ENCODE measurements at places on chromosomes 11 and 22. TPM values are rescaled to one million over a fixed set of nuclear protein-coding genes. Genes with fewer than 3 reads are reported as not detected.

GRCh38 chr11:83661491-83662350, 375.6 kb upstream of the CCDC90B start:
- no peak for DNase-seq

- no peak for DNase-seq
Observed at GRCh38 chr11:44550123-44550522, 15.3 kb upstream of the CD82 start.

CRYBB1 gene
- 0.66 TPM for total RNA-seq

OR6T1 gene
- not detected for total RNA-seq

SLC5A1 gene
- total RNA-seq, result 201 TPM

- no peak for DNase-seq
Observed at GRCh38 chr22:48209473-48210197, 1447.2 kb downstream of the TBC1D22A start.

DMC1 gene
- total RNA-seq, result 1.0 TPM

- no peak for DNase-seq
Observed at GRCh38 chr11:27468995-27469695, 3.4 kb downstream of the LGR4 start.

DNA sequence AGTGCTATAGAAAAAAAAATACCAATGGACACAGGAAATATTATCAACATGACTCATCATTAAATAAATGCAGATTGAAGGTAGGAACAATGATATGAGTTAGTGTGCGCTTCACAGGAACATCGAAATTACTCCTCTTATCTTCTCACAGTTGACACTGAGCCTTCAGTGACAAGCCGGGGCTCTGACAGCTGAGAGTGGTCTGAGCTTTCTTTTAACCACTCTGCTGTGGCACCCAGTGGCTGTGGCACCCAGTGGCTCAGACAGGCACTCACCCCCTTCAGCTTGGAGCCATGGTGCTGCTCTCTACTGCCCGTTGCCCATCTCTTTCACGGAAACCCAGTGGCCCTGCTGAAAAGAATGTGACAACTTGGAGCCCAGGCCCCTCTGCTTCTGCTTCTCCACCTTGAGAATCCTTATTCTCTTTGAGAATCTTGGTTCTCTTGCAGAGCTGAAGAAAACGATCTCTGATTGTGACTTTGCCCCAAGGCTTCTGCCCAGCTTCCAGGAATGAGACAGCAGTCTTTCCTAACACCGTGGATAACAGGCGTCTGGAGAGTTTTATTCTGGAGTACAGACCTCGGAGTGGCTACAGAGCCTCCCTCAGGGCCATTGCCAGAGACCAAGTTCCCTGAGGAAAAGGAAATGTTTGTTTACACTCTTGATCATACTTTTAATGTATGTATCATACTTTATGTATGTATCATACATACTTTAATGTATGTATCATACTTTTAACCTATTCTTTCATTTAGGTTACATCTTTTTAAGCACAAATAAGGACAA, 37.1 kb upstream of the OR8B8 start:
- DNase-seq, result no peak

DNA sequence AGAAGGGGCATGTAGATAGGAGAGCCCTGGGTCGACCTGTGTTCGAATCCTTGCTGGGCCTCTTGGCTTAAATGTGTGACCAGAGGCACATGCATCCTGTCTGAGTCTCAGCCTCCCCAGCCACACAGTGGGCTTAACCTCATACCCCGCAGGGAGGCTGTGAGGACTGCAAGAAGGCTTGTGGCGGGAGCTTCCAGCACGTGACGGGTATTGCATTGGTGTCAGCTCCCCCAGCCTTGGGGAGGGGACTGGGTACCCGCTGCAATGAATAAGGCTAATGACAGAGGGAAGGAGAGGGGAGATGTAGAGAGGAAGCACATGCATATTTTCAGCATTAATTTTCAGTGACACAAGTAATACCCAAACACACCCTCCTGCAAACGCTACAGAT, 8.1 kb downstream of the RASD2 start:
- DNase-seq, result no peak

SORL1 gene
- 7.1 TPM for total RNA-seq

GRCh38 chr22:49948958-49949913, 11.3 kb upstream of the PIM3 start:
- no peak for DNase-seq

- no peak for DNase-seq
Observed at GRCh38 chr11:39435641-39436040, 2023.8 kb downstream of the LRRC4C start.

VPS11 gene
- total RNA-seq, result 22.0 TPM

GRCh38 chr22:24291515-24292201, 21.0 kb downstream of the SPECC1L start:
- DNase-seq, result no peak

GGTLC2 gene
- total RNA-seq, result not detected

DNA sequence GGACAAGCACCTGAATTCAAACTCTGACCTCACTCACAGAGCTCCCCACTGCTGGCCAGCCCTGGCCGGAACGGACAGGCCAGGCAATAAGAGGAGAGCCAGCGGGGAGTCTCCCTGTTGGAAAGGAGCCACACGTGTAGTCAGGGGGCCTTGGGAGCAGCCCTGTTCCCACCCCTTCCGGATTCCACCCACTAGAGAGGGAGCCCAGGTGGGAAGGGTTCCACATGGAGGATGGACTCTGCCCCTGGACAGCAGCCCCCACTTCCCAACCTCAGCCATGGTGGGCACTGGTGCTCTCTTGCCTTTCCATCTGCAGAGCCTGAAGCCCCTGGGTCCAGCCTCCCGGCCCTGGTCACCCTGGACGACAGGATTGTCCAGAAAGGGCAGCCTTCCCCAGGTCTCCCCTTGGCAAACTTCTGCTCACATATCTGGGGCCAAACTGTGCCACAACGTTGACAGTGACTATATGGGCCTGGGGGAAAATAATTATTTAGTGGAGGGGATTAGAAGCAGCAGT, 7.5 kb upstream of the APOBEC3A start:
- no peak for DNase-seq

GRCh38 chr22:23527971-23528740, 51.9 kb downstream of the IGLL1 start:
- DNase-seq, result no peak

GRCh38 chr11:102538932-102539331, 8.4 kb upstream of the MMP7 start:
- DNase-seq, result no peak

GRCh38 chr11:93733474-93733873, 7.8 kb downstream of the TAF1D start:
- DNase-seq, result no peak

GRCh38 chr11:83459798-83460197, 173.6 kb upstream of the CCDC90B start:
- no peak for DNase-seq

DNA sequence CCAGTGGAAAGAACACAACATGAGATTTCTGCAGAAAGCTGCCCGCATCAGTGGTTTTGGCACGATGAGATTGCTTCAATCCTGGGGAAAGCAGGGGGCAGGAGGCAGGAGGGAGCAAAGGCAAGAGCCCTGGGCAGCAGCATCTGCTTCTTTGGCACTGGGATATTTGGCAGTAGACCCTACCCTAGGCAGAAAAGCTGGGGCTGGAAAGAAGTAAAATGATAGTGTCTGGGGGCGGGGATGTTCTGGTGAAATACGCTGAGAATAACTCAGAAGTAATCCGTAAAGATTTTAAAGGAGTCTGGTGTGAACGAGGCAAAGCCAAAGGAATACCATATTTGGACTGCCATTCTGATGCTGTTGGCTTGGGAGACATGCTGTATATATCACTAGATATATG, 62.0 kb downstream of the FAM76B start:
- DNase-seq, result no peak

CEP126 gene
- 1.5 TPM for total RNA-seq

- DNase-seq, result no peak
Observed at GRCh38 chr22:45228401-45228754, 12.3 kb downstream of the KIAA0930 start.

CECR2 gene
- total RNA-seq, result 3.1 TPM

Measured in left ventricle myocardium inferior (tissue), 1 donor.